ENCODE measurements at places on chromosomes 4 and X.
A peak's percentile ranks its signal among the peaks of the same experiment; 100 is the strongest.

- peak; percentile 58 for DNase-seq
Measured at GRCh38 chrX:154486396-154487207, at the start of gene UBL4A. Gene UBL4A, minus strand, starts transcription at chrX:154486615. Its CDS starts 31 bp downstream, at chrX:154486584.

GRCh38 chrX:24260842-24261550 is 52.9 kb downstream of the SUPT20HL2 start:
- peak; percentile 50 for DNase-seq

GRCh38 chr4:9979101-9979701 is 42.1 kb downstream of the SLC2A9 start:
- peak; percentile 57 for DNase-seq

GRCh38 chrX:154369449-154370299 is 4.8 kb downstream of the FLNA start:
- peak; percentile 94 for DNase-seq

DNA sequence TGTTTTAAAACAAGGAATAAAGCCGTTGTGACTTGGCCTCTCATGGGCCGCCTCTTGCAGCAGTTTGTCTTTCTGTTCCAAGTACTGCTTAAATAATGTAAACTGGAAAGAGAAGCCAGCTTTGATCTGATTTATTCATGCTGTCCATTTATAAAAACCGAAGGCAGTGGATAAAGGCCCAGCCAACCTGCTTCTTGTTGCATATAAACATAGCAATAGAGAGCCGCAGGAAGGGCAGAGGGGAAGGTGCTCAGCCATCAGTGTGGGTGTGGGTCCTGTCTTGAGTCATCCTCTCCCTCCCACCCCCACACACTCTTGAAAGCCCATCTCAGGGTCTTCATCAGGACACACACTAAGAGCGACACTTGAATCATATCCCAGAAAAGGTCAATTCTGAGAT is 187.9 kb upstream of the FAM9B start:
- DNase-seq = no peak

DNA sequence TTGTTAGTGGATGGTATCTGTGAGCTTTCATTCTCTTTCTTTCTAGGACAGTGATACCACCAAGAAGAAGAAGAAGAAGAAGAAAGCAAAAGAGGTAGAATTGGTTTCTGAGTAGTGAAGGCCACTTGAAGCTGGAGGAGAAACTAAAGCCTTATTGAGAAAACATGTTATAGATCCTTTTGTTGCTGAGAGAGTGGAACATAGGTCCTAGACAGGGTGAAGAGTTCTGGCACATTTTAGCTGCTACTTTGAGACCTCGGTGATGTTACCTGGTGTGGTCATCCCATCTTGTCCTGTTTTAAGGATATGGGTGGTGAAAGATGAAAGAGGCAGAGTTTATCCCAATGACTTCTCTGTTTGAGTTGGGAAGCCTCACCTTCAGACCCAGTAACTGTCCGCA is 14.1 kb downstream of the DKC1 start:
- no peak for DNase-seq

DNA sequence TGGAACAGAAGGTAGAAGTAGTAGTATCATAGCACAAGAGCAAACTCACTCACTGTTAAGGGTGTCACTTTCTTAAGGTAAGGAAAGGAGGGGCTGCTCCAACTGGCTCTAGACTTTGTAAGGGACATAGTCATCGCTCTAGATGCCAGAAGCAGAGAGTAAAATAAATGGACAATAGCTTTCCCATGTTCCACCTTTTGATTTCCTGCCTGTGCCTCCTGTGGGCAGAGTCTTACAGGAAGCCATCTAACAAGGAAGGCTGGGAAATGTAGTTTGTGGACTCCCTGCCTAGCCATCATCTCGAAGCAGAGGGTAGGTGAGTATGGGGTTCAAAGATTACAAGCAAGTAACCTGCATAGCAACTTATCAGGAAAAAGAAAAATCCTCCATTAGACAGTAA is 1.7 kb upstream of the METTL14 start:
- DNase-seq = no peak

DNA sequence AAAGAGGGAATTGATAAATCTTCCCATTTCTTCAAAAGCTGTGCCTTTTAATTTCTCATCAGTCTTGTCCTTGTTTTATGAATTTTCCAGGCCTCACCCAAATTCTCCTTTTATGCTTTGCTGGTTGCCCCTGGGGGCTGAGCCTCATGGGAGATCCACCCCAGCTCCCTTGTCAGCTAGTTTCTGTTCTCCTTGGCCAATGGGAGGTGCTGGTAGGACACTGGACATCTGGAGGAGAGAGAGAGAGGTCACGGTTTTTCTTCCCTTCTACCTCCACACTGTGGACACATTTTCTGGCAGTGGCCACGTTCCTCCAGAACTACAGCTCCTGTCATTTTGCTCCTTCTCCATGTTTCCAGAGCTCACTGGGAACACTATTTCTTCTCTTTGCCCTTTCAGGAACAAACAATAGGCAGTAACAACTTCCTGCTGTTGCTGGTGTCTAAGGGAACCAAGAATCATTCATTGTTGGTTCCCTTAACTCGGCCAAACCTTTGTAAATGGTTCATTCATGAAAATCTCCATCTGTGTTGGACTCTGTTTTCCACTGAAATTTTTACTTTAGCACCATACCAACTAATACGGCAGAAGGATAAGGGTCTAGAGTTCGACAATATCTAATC is 334.5 kb downstream of the GPAT3 start:
- no peak for DNase-seq

- no peak for DNase-seq
Measured at GRCh38 chr4:173478201-173478912, 51.7 kb downstream of the HAND2 start.

- DNase-seq = no peak
Measured at GRCh38 chr4:71411981-71412380, 73.2 kb downstream of the SLC4A4 start.

- DNase-seq = peak; percentile 5
Measured at GRCh38 chr4:147160908-147161513, 215.3 kb upstream of the TTC29 start.

DNA sequence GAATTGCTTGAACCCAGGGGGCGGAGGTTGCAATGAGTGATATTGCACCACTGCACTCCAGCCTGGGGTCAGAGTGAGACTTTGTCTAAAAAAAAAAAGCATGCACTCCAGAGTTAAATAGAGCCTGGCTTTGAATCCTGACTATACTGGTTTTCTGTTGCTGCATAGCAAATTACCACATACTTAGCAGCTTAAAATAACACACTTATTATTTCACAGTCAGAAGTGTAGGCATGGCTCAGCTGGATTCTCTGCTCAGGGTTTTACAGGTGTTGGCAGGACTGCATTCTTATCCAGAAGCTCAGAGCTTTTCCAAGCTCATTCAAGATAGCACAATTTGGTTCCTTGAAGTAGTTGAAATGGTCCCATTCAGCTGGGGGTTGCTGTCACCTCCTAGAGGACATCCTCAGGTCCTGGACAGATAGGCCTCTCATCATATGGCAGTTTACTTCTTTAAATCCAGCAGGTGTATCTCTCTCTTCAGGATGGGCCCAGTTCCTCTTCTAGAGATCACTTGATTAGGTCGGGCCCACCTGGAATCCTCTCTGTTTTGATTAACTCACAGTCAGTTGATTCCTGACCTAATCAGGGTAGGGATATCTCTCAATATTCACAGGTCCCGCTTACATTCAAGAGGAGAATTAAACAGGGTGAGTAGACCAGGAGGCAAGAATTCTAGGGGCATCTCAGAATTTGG is 26.8 kb downstream of the DOCK11 start:
- DNase-seq = no peak

DNA sequence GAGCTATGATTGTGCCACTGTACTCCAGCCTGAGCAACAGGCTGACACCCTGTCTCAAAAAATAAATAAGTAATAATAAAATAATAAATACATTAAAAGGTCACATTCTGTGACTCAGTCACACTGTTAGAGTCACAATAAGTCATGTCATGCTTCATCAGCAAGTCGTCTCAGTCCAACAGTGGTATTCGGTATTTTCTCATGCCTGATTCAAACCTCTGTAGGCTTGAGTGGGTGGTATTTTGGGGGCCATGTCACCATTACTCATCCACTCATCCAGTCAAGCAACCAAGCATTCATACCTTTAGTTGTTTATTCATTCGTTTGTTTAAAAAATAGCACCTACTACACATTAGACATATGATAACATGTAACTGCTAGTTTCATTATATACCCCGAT is 46.9 kb downstream of the SUPT20HL2 start:
- peak; percentile 57 for DNase-seq

DNA sequence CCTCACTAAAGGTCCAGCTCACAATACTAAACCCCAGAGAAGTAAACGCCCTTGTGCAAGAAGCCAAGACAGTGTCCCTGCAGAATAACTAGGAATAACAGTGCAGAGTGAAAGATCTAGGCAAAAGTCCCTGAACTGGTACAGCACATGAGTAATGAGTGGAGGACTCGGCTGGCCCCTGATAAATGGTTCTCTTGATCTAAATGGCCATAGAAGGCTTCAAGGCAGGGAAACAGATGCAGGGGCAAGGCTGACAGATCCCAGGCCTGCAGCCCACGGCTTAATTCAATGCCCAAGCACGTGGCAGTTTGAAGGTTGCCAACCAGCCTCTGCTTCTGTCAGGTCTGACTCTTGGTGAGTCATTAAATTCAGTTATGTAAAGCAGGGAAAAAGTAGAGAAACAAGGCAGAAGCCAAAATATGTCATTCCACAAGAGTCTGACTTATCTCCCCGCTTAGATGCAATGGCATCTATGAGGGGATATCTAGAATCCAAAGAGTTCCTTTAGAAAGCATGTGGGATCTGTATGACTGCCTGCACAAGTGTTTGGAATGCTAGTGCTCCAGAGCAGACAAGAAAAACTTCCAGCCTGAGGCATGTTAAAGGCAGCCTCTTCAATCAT is 121.3 kb downstream of the PRDM5 start:
- DNase-seq = peak; percentile 15

- no peak for DNase-seq
Measured at GRCh38 chrX:124862301-124862700, 457.4 kb upstream of the TEX13C start.

DNA sequence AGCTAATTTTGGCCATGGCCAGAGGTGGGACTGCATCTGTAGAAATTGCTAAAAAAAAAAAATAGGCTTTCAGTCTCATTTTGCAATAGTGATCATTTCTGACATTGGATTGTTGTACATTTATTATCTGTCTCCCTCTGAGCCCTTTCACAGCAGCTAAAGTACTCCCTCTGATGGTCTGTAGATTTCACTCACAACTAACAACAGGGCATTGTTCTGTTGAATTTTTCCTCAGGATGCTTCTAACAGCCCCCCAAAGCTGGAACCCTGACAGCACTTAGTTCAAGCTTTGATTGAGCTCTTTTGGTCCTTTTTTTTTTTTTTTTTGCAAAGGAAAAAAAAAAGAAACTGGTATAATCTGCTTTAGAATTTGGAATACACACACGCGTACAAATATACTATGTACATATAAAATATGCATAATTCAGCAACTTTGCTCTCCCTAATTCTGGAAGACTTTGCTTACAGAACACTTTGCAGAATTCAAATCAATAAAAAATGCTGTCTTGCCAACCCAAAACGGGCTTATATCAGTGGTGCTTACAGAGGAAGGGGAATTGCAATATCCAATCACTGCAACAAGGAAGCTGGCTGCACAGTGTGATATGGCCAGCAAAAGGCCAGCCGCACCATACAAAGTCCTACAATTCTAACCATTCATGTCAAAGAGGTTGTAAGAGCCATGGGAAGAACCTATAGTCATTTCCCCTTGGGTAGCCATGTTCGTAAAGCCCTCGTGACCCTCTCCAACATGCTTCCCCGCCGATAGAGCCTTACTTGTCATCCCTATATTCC is 406.4 kb downstream of the SMARCA1 start:
- no peak for DNase-seq

- DNase-seq = no peak
Measured at GRCh38 chr4:101500742-101501141, 153.4 kb upstream of the PPP3CA start.

DNA sequence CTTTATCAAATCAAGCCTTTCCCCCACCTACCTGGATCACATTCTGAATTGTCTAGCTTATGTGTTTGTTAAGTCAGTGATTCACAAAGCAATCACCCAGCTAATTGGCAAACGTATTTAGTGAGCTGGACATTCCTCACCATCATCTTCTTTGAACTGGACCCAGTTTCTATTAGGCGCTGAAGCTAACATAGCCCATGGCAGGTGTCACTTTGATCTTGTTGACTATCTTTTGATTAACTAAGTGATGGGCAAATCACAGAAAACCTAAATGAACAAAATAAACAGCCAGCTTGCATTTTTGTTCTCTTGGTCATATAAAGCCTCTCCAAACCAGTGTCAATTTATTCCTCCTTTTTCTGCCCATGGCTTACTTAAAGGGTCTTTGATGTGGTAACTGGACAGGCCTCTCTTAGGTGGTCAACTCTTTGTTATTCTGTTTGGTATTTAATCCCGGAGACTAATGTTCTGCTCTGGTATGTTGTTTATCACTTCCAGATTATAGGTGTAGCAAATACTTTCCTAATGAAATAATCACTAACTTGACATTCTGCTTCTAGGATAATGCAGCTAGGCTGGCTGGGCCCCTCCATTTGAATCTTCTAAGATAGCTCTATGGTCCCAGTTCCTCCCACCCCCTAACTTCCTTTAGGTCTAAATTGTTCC is 105.3 kb upstream of the SMIM10 start:
- no peak for DNase-seq

DNA sequence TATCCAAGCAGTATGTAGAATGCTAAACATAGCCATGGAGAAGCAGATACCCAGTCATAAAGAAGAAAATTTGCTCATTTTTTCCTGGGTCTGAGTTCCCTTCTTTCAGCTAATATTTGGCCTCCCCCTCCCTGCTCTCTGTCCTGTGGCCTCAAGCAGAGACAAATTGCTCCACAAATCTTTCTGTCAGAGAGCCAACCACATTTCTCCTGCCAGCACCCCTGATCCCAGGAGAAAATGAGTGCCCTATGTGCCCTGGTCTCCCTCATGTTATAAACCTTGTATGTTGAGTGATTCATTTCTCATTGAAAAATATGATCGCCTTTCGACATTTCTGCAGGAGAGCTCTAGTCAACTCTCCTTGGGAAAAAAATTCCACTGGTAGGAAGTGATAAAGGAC is 82.0 kb downstream of the TMEM156 start:
- no peak for DNase-seq

DNA sequence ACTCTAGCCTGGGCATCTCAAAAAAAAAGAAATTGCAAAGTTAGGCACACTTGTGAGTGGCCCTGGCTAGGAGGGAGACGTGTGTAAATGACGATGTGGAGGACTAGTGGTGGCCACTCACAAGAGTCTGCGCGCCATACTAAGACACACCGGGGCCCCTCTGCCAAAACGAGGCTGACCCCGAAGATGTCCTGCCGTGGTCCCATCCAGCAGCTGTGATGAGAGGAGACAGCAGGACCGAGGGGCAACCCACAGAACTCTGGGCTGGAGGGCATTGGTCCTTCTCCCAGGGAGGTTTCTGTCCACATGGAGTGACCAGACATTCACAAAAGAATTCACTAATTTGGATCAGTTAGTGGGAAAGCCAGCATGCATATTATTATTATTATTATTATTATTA is 47.4 kb downstream of the NOP14 start:
- DNase-seq = no peak

DNA sequence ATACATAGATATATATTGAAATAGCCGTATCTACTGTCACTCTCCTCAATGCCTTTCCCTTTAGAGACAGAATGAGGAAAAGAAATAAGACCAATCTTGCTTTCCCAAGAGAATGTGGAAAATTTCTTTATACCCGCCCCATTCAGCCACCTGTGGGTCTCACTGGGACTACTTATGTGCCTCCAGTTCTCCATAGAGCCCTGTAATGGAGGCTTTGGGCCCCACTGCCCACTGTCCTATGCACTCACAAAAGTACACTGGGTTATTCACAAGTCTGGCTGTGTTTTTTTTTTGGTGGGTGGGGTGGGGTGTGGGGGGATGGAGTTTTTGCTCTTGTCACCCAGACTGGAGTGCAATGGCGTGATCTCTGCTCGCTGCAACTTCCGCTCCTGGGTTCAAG is 70.4 kb upstream of the ELOVL6 start:
- no peak for DNase-seq

All from Daoy (cell line).